ENCODE measurements at places on chromosomes 3 and 15. TPM values are rescaled to one million over a fixed set of nuclear protein-coding genes. Genes with fewer than 3 reads are reported as not detected.

GASK1A gene
- total RNA-seq, result 0.39 TPM

IQCH gene
- total RNA-seq, result 3.7 TPM

TMEM62 gene
- total RNA-seq, result 11.0 TPM

SCN11A gene
- total RNA-seq, result not detected

XCR1 gene
- total RNA-seq, result not detected
